ENCODE measurements at places on chromosomes 6 and 20.
A peak's percentile ranks its signal among the peaks of the same experiment; 100 is the strongest.

- DNase-seq = no peak
These were observed 460.0 kb upstream of the NOX3 start for GRCh38 chr6:155915651-155916050.

GRCh38 chr6:83294676-83295075 lies 101.5 kb downstream of the RWDD2A start:
- no peak for DNase-seq

DNA sequence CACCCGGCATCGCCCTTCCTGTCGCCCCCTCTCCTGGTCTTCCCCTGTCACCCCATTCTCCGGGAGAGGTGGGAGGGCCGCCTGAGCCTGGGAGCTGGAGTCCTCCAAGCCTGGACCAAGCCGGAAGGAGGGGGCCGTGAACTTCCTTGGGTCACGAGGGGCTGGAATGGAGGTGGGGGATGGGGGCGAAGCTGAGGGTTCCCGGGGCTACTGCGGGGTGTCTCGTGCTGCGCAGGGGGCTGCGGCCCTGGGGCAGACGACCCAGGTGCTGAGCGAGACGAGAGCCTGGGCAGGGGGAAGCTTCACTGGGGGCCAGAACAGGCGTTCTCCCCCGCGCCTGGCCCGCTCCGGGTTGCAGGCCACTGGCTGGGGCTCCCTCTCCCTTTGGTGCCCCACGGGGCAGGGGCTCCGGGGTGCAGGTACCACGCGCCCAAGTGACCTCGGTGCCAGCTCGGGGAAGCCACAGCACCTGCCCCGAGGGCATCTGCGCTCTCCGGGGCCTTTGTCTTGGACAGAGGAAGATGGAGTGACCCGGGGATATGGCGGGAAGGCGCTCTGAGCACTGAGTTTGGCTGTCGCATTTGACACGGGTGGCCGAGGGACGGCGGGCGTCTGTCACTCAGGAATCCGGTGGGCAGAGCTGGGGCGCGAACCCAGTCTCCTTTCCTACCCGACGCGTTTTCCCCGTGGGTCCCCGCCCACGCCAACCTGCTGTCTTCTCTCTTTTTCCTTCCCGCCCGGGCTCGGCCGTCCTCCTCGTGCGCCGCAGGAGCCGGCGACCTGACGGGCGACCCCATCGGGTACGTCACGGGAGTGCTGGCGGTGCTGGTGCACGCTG lies 1.2 kb downstream of the SLC35D3 start:
- DNase-seq = no peak

- no peak for DNase-seq
These were observed 146.9 kb downstream of the FUT9 start for GRCh38 chr6:96162711-96163120.

DNA sequence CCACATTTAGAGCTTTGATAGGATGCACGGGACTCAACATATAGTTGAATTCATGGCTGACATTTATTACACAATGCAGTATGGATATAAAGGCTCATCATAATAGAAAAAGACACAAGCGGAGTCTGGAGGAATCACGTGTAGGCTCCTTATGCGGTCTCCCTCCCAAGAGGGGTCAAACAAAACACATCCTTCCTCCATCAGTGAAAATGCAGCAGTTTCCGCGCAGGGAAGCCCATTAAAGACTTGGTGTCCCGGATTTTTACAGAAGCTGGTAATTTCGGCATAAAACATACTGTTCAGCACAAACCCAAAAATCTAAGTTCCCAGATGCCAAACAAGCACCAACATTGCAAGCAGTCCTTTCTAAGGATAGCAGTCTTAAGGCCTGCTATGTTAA lies 1.1 kb downstream of the USP45 start:
- no peak for DNase-seq

- no peak for DNase-seq
These were observed at the start of gene SOBP for GRCh38 chr6:107489636-107490565. TSS of gene SOBP (plus strand) at chr6:107490117. CDS start at chr6:107490617, 500 bp downstream.

DNA sequence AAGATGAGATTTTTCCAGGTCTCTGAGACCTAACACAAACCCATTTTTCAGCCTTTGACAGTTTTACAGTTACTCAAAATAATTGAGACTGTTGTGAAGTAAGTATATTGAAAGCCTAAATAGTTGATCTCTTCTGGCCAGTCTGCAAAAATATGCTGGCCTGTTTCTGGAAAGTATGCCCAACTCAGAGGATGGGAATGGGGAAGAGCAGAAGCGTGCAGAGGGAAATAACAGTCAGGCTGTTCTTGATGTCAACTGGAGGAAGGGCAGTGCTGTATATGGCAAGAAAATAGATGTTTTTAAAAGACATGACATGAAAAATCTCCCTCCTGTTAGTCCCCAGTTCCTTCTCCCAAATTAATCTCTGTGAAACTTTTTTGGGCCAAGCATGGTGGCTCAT lies 3.8 kb downstream of the GID8 start:
- no peak for DNase-seq

GRCh38 chr6:83247471-83247870 lies 54.3 kb downstream of the RWDD2A start:
- peak; percentile 32 for DNase-seq

GRCh38 chr6:38815250-38815649 lies 100.1 kb downstream of the DNAH8 start:
- DNase-seq = no peak

DNA sequence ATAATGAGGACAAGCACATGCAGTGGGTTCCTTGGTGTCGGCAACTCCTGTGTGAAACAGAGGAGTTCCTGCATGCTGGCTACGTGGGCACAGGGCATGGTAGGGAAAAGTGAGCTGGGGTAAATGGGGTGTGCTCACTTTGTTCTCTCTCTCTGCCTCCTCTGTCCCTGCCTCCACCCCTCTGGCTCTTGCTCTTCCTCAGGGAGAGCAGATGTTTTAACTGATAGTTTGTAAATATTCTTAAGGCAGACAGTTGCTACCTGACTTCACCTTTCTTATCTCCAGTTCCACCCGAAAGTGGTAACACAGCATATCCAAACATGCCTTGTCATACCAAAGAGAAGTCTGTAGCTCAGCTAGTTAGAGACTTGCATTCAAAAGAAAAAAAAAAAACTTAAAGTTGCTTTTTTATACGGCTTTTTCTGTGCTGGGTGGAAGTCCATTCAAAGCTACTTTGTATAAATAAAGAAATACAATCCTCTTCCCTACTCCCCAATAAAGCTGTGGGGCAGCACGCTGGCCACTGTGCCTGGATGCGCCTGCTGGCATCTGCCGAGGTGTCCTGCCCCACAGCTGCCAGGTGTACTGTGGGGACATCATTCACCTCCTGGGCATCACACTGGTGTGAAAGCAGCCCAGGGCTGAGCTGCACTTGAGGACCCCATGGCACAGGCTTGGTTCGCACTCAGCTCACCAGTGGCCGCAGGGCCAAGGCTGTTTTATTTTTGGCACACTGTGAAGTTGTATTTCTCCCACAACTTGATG lies 93.6 kb downstream of the FOXC1 start:
- no peak for DNase-seq

DNA sequence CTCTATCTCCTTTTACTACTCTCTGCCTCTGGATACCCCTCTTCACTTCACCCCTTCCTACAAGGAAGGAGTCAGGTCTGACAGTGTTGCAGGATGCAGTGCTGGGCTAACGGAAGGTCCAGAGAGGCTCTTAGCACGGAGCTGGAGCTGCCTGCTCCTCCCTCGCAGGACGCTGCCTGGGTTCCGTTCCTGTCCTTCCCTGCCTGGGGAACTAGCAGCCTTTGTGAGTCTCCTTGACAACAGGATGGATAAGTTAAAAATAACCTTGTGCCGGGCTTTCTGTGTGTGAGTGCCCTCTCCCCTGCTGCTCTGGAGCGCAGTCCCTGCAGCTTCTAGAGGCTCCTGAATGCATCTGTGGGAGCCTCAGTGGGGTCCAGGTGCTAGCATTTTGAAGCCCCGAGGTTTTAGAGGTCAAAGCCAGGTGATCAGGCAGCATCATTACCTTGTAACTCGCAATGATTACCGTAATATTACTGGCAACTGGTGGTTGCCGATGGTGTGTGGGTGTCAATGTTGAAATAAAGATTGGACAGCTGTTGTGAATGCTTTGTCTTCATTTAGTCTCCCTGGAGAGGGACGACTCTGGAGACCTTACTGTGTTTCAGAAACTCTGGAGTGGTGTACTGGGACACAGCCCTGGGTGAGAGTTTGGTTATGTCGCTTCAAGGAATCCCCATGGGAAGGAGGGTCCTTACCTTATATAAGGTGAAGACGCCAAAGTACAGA lies 44.4 kb downstream of the CDS2 start:
- peak; percentile 11 for DNase-seq

DNA sequence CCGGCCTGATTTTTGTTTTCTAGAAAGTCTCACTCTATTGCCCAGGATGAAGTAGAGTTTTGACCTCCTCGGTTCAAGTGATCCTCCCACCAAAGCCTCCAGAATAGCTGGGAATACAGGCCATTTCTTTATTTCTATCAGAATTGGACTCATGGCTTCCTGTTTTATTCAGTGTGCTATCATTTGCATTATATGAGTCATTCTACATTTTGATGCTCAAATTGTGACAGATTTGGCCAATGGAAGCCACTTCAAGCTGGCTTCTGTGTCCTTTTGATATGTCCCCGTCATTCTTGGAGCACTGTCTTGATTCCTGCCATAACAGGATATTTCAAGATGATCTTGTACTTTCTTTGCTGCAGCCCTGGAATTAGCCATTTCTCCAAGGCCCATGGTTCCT lies 75.1 kb downstream of the CNBD2 start:
- no peak for DNase-seq

DNA sequence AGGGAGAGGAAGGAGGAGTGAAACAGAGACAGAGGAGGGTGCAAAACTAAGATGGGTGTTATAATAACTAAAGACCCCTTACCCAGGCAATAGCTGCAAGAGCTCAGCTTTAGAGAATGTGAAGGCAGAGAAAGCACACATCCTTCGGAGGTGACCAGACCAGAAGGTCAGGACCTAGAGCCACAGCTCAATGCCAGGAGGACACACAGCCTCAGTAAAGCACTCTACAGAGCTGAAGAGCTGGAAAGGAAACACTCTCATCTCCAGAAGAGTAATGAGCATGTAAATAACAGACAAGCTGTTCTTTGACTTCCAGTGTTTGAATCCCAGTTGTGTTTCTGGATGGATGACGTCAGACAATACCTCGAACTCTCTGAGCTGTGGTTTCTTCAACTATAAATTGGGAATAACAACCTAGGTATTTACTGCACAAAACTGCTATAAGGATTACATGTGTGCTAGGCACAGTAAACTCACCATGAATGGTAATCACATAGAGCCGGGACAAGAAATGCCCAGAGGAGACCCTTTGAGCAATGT lies 63.2 kb downstream of the MAP3K5 start:
- DNase-seq = no peak

DNA sequence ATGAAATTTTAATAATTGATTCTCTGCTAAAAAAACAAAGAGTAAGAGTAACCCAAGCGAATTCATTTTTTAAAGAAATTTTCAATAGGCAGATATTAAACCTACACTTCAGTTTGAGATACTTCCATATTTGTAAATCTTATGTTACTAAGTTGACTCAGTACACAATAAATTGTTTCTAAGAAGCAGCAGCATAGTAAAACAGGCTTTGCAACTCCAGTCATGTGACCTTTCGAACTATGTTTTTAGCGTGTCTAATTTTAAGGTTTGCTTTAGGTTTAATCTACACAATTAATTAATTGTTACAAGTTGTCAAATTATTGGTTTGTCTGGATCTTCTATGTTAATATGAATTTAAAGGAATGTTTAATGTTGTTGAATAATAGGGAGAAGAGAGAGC lies 708.9 kb upstream of the CITED2 start:
- no peak for DNase-seq

DNA sequence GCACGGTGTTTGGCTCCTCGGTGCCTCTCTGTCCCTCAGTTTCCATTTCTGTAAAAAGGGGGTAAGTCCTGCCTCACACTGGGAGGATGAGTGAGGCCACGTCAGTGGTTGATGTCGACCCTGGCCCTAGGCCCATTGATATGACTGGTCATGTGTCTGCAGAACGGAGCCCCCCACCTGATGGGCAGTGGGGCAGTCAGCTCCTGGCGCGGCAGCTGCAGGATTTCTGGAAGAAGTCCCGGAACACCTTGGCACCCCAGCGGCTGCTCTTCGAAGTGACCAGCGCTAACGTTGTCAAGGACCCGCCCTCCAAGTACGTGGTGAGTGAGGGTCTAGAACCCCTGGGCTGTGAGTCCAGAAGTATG lies 1.2 kb downstream of the SNX21 start:
- no peak for DNase-seq

DNA sequence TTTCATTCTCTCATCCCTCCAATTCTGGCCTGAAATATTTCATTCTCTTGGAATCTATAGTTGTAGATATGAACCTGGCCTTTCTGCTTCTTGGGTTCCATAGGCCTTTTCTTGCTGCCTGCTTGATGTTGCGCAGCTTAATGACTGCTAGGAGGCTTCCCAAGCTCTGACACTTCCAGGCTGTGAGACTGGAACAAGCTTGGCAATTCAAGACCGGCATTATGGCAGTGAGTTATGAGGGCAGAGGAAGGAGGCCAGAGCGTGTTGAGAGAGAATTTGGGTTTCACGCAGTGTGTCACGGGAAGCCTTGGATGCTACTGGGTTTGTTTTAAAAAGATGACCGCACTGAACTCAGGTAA lies 948 bp upstream of the DNAJC5 start:
- no peak for DNase-seq

GRCh38 chr6:27133281-27134227 lies 113.9 kb upstream of the PRSS16 start:
- peak; percentile 78 for DNase-seq

- DNase-seq = no peak
These were observed 30.8 kb upstream of the APMAP start for GRCh38 chr20:25023356-25023755.

DNA sequence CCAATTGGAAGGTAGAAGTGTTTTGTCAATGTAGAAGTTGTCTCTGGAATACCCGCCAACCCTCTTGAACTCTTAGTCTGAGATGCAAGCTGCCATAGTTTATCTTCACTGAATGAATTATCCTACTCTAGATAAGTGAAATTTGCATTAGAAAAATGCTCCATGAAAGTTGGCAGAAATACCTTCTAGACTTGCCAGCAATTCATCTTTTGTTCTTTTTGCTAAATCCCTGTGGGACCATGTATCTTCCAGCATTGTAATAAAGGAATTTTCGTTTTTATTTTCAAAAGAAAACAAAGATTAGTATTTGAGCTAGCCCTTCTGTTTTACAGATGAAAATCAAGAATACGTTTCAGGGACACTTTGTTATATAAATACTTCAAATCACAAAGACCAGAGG lies 244.2 kb downstream of the CBLN4 start:
- DNase-seq = no peak

GRCh38 chr6:30515106-30515505 lies 25.8 kb downstream of the HLA-E start:
- no peak for DNase-seq

DNA sequence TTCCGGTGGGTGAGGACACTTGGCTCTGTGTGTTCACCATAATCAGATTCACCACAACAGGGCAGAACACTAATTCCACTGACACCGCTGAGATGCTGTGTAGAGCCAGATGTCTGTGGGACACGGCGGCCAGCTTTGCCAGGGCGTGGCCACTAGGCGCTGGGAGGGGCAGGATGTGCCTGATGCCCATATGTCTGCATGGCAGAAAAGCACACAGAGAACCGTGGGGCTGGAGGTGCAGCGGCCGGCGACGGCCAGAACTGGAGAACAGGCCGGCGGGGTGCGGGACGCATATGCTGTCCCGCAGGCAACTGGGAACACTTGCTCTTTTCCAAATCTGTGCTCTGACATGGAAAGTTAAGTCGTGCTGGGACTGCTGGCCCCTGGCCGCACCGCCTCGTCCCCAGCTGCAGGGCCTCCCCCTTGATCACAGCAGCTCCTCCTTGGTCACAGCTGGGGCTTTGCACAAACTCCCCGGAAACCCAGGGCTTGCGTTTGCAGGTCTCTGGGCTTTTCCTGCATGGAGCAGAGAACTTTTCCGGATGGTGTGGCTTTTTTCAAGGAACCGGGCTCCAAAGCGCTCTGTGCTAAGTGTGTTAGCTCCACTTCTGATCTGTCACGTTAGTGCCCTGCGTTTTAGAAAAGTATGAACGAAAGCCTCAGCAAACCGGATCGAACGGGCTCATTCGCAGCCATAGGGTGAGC lies 31.1 kb downstream of the NTSR1 start:
- no peak for DNase-seq

Measured in dermis microvascular lymphatic vessel endothelial cell (primary cell).